ENCODE measurements at places on chromosomes 16 and 17.

GRCh38 chr16:54517181-54517580, 230.6 kb upstream of the IRX3 start:
- no peak for DNase-seq

DNA sequence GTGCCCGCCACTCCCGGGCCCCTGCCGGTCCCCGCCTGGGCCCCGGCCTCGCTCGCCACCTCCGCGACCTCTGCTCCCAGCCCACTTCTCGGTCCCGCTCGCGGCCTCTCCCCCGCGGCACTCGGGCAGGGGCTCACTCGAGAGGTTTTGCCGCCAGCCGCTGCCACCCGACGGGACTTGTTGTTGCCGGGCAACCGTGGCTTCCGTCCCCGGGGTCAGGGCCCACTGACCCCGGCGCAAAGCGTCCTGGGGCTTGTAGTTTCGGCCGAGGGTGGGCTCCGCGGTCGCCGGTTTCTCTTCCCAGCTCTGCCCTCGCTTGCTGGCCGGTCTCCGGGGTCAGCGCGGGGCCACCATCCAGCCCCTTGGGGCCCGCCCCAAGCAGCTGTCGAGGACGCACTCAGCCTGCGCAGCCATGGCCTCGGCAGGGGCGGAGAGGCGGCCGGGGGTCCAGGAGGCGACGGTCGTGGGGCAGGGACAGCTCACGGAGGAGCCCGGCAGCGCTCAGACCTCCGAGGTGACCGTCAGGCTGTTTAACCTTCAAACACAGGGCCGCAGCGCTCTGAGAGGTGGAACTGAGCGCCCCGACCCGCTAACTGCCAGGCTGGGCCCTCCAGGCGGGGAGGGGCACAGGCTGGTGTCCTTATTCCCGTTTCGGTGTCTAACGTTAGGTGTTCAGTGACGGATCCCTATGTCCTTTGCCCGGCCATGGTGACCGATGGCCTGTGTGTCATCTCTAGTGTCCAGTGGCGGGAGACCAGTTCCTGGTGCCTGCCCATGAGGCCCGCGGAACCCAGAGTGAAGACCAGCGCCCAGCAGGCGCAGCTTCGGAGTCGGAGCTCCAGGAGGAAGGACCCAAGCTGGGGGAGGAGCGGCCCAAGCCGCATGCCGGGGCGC, at the start of the genes C16orf86 and ENKD1:
Gene C16orf86, plus strand, starts transcription at position 256 of the 894 bp plus-strand sequence. Its CDS starts 157 bp downstream, at position 413.
Gene ENKD1, minus strand, starts transcription at position 192 of the 894 bp plus-strand sequence. CDS start 308 bp downstream, outside the sequence.
- peak; percentile 62 for DNase-seq

- DNase-seq, result no peak
These were observed 181.3 kb downstream of the HS3ST3A1 start for GRCh38 chr17:13420418-13420826.

- no peak for DNase-seq
These were observed 4.8 kb downstream of the LIMD2 start for GRCh38 chr17:63694950-63695773.

DNA sequence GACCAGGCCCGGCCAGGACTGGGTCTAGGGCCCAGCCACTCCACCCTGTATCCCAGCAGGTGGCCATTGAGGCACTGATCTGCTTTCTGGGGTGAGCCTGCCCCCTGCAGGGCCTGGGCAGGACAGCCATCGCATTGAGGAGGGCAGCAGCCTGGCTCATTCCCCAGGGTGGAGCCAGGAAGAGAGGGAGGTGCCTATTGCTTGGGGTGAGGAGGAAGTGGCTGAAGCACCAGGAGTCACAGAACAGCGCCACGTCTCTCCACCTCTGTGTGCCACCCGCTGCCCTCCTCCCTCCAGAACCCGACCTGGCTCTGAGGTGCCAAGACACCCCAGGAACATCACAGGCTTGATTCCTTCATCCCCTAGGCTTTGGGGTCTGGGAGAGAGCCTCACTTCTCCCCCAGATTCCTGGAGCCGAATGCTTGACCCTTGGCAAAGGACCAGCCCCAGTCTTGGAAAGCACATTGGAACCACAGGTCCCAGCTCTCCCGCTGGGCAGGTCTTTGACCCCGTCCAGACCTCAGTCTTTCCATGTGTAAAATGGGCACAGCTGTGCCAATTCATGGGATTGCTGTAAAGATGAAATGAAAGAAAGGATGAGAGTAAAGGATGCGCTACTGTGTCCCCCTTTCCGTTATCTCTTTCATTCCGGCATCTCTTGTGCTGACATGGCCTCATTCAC, 7.2 kb upstream of the KRT36 start:
- DNase-seq, result peak; percentile 3

DNA sequence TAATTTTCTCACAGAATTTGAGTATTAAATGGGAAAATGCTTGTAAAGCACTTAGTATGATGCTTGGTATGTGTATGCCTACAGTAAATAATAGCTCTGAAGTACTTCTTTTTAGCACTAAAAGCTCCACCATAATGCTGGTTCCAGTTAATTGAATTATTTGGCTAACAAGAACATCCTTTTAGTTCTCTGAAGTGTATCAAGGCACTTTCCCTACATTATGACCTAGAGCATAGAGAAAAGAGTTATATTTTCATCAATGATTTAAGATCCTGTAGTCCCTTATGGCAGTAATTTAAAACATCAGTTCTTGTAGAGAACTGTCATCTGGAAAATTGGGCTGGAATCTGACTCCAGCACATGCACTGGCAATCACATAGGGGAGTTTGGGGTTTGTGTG, 21.9 kb upstream of the PHAF1 start:
- no peak for DNase-seq

DNA sequence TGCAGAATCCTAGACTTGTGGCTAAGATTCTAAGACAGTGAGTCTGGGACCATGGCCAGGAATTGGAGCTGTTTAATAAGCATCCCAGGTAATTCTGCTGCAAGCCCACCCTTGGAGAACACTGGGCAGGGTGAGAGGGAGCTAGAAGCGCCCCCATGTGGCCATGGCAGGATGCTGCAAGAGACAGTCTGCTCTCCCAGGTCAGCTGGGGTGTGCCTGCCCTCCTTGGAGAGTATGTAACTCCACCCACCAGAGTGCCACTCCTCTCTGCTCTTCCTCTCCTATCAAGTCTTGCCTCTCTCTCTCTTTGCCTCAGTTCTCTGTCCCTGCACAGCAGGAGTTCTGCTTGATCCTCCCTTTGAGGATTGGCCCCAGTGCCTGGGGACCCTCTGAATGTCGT, 14.9 kb downstream of the RCVRN start:
- no peak for DNase-seq

DNA sequence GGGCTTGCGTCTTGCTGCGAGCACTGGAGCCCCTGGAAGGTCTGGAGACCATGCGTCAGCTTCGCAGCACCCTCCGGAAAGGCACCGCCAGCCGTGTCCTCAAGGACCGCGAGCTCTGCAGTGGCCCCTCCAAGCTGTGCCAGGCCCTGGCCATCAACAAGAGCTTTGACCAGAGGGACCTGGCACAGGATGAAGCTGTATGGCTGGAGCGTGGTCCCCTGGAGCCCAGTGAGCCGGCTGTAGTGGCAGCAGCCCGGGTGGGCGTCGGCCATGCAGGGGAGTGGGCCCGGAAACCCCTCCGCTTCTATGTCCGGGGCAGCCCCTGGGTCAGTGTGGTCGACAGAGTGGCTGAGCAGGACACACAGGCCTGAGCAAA, 7.4 kb downstream of the MPG start:
- no peak for DNase-seq

GRCh38 chr16:46555951-46556350, 65.2 kb downstream of the SHCBP1 start:
- no peak for DNase-seq

All from stimulated activated CD8-positive, alpha-beta memory T cell treated with anti-CD3 and anti-CD28 coated beads, Interleukin-7, amount 100 ng/mL, for 1 hour (primary cell).